Lower leg skin (tissue), 4 donors: ENCODE measurements at places on chromosomes 16 and 17. TPM values are rescaled to one million over a fixed set of nuclear protein-coding genes. Genes with fewer than 3 reads are reported as not detected.

IRX5 gene
- 72.9 TPM for total RNA-seq

ENKD1 gene
- total RNA-seq, result 16.7 TPM

MGAT5B gene
- 0.19 TPM for total RNA-seq

- no peak for DNase-seq
Observed at GRCh38 chr17:60769327-60769726, 91.7 kb downstream of the BCAS3 start.

DNA sequence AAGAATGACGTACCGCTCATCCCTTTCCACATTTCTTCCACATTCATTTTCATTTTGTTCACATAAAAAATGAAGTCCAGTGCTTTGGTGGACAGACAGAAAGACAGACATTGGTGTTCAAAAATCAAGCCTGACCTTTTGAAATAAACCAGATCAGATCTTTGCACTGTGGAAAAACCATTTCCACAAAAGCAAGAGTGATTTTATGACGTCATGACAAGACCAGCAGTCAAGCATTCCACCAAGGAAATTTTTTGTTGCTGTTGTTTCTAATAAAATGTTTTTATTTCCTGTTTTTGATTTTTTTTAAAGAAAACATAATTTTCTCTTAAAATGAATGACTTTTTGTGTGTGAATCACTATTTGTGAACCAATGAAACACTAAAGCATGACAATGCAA, 350.0 kb downstream of the KCNJ2 start:
- no peak for DNase-seq

DNA sequence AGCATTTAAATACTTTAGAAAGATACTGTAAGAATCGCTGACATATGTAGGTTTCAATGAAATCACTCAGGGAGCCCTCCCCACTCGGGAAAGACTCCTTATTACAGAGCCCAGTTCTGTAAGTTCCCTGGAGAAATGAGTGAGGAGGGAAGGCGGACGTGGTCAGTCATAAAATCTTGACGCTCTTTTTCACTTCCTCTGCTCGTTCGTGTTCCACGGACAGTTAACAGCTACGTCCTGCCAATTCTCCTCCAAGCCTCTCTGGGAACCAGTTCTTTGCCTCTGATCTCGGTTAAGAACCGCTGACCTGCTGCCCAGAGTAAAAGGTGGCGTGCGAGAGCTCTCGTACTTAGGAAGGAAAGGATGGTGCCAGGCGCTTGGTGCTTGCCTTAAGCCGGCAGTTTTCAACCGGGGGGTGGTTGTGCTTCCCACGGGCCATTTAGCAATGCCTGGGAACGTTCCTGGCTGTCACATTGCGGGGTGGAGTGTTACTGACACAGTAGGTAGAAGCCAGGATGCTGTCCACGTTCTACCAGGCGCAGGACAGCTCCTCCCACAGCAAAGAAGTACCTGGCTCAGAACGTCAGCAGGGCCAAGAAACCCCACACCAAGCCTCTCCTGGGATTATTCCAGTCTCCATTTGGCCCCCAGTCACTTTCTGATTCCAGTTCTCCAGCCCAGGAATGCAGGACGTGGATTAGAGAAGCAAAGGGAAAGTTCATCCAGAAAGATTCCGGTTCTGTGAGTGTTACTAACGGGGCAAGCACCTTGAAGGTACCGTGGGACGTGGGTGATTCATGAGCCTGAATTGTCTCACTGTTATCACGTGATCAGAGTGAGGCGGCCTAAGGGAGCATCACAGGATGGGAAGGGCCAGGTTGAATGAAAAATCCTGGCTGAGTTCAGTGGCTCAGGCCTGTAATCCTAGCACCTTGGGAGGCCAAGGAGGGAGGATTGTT, 87.7 kb downstream of the MRM3 start:
- DNase-seq, result peak; percentile 63

GRCh38 chr16:1132431-1132830, 20.5 kb upstream of the CACNA1H start:
- DNase-seq, result no peak

DNA sequence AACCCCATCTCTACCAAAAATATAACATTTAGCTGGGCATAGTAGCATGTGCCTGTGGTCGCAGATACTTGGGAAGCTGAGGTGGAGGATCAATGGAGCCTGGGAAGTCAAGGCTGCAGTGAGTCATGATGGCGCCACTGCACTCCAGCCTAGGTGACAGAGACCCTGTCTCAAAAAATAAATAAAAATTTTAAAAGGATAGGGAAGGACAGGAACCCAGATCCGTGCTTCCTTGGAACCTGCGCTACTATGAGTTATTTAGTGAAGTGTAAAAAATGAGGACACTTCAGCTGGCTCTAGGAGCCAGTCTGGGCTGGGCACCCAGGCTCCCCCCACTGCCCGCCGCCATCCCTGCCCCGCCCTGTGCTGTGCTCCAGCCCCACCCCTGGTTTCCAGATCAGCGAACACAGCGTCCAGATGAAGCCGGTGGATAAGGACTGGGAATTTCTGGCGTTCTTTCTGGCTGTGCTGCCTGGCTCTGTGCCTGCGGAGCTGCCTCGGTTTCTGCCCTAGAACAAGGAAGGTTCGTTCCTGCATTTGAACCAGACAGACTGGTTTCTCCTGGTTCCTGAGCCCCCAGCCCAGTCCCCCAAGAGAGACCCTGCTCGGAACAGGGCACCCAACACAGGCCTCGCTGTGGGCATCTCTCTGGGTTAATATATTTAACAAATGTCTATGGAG, 18.5 kb downstream of the PLLP start:
- DNase-seq, result peak; percentile 90

GRCh38 chr17:66177048-66177447, 14.9 kb downstream of the CEP112 start:
- DNase-seq, result no peak
